ENCODE measurements at places on chromosomes 1 and 21.

DNA sequence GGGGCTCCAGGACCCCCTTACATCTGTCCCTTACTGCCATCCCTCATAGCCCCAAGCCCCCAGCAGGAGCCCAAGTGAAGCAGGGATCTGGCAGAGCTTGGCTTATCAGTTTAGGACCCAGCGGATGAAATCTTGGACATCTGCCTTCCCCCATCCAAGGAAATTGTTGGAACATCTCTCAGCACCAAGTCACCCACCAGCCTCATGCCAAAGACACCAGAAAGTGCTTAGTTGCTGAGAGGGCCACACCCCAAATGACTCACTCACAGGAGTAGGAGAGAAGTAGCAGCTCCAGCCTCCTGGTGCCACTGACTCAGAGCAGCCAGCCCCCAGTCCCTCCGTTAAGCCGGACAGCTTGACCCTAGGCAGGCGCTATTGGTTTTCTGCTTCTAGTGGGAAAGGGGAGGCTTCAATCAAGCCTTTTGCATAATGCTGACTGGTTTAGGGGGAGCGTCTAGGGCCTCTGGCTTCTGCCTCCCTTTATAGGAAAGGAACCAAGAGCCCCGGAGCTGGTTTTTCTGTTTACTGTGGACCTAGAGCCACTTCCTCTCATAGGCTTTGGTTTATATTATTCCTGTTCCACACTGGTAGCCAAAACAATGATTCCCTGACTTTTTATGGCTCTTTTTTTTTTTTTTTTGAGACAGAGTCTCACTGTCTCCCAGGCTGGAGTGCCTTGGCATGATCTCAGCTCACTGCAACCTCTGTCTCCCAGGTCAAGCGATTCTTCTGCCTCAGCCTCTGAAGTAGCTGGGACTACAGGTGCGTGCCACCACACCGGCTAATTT is 114.2 kb upstream of the IPO9 start:
- H3K4me1 ChIP-seq: no peaks in the 10 kb centered on the region
- H3K27ac ChIP-seq: no peak overlapping the region
- no peaks in the 10 kb centered on the region for H3K36me3 ChIP-seq
- H3K27me3 ChIP-seq: peaks cover 8% of the 10 kb centered on the region
- no peak for DNase-seq
- H3K4me3 ChIP-seq: no peak overlapping the region

DNA sequence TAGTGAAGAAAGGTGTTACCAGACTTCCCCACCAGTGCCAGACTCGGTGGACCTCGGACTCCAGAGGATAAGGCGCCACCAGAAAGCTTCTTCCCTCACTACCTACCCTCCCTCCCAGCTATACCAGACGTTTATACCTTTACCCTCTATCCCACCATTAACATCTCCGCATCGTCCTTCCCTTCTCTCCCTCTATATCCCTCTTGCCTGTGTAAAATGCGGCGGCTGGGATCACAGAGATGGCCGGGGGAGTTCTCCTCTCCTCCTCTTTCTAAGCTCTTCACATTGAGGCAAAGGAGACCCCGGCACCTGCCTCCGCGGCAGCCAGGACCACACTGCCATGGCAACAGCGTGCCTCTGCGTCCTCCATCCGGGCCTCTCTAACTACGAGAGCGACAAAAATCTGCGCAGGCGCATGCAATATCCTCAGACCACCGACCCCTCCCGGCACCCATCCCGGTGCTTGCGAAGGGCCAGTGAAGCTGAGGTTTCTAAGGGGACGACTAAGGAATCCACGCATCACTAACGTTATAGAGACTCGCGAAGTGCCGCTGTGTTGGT is at the start of gene CCDC181:
CCDC181 (minus strand) TSS at position 394 of the 561 bp plus-strand sequence. CDS start 2,547 bp downstream, outside the sequence.
- no peaks in the 10 kb centered on the region for H3K36me3 ChIP-seq
- peaks cover 74% of the 10 kb centered on the region for H3K27me3 ChIP-seq
- peak within 1 kb of the TSS; percentile 76 for H3K4me3 ChIP-seq
- no peak within 1 kb of the TSS for H3K27ac ChIP-seq

DNA sequence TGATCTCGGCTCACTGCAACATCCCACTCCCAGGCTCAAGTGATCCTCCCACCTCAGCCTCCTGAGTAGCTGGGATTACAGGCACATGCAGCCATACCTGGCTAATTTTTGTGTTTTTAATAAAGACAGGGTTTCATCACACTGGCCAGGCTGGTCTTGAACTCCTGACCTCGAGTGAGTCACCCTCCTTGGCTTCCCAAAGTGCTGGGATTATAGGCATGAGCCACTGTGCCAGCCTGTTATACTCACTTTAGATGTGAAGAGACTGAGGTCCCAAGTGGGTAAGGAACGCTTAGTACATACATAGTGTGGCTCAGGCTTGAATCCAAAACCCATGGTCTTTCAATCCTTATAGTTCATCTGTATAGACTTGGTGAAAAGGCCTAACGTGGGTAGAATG is 63.7 kb upstream of the EPS8L3 start:
- H3K4me3 ChIP-seq: no peak overlapping the region
- peaks cover 14% of the 10 kb centered on the region for H3K4me1 ChIP-seq
- no peaks in the 10 kb centered on the region for H3K36me3 ChIP-seq

GRCh38 chr1:78492386-78492950 is 1.7 kb downstream of the PTGFR start:
- no peaks in the 10 kb centered on the region for H3K36me3 ChIP-seq
- H3K27me3 ChIP-seq: peaks cover 25% of the 10 kb centered on the region
- H3K4me3 ChIP-seq: no peak overlapping the region
- no peak overlapping the region for H3K27ac ChIP-seq
- no peaks in the 10 kb centered on the region for H3K4me1 ChIP-seq

DNA sequence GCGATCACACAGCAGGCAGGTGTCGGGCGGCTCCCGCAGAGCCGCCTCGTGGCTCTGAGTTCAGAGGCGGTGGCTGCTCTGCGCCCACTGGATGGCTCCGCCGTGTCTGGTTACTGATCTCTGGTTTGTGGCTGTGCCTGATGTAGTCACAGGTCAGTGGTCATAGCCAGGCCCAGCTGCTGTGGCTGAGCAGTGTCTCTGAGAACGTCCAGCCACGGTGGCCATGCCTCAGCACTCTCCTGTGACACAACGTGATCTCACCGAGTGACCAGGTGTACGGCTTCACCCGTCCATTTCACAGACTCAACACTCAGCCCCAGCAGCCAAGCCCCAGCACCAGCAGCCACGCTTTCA is 61.2 kb downstream of the KCNN3 start:
- H3K27me3 ChIP-seq: peaks cover 50% of the 10 kb centered on the region
- no peaks in the 10 kb centered on the region for H3K36me3 ChIP-seq
- no peak overlapping the region for H3K4me3 ChIP-seq

DNA sequence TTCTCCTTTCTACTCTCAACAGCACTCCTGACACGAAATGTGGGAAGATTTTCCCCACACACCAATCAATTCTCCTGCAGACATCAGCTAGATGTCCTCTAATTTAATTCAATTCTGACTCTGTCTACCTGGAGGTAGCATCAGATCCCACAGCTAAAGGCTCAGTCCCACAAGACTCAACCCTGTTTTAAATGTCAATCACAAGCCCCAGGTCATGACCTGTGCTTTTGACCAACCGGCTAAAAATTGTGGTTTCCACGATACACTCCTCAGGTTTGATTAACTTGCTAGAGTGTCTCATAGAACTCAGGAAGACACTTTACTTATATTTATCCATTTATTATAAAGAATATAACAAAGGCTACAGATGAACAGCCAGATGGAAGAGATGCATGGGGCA is 27.4 kb downstream of the IL23R start:
- peaks cover 27% of the 10 kb centered on the region for H3K4me1 ChIP-seq
- no peaks in the 10 kb centered on the region for H3K27me3 ChIP-seq
- H3K36me3 ChIP-seq: peaks cover 6% of the 10 kb centered on the region
- no peak overlapping the region for H3K4me3 ChIP-seq
- no peak for DNase-seq

DNA sequence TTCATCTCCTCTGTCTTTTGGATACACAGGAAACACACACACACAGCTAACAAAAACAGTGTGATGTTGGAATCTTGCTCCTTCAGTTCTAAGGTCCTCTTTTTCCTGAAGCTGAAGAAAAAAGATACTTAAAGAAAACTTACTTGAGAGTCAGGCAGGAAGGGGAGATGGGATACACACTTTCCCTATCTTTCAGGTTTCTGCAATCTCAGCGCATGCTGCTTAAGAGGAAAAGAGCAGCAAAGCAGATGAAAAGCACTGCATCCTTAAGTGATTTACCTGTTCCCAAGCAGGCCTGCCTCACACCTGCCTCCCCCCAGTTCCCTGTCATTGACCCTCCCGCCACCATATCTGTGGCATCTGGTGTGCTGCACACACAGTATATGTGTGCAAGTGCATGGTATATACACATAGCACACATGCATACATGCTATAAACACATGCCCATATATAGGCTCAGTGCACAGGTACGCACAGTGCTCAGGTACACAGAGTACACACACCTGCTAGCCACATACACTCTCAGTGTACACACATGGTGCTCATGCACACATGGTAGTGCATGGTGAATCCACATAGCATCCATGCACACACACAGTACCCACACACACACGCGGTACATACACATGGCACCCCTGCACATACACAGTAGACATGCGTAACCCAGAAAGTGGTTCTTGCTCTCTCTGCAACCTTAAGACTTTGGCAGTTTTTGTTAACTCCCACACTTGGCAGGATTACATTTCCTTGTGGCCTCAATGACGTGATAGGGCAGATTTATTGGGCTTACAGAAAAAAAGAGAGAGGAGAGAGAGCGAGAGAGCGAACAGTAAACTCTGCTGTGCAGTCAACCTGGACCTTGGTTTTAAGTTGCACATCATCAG is 166.9 kb downstream of the TOMM20 start:
- peaks cover 4% of the 10 kb centered on the region for H3K36me3 ChIP-seq
- peaks cover 80% of the 10 kb centered on the region for H3K4me1 ChIP-seq
- H3K27me3 ChIP-seq: no peaks in the 10 kb centered on the region
- no peak for DNase-seq
- H3K27ac ChIP-seq: peak overlapping the region; percentile 90

- peaks cover 19% of the 10 kb centered on the region for H3K27me3 ChIP-seq
- H3K27ac ChIP-seq: peak overlapping the region; percentile 98
- peak; percentile 94 for DNase-seq
- peak overlapping the region; percentile 100 for H3K4me3 ChIP-seq
- H3K36me3 ChIP-seq: peaks cover 33% of the 10 kb centered on the region
Measured at GRCh38 chr1:207050480-207051190, 373 bp downstream of the YOD1 start.

- H3K36me3 ChIP-seq: no peaks in the 10 kb centered on the region
- no peak overlapping the region for H3K4me3 ChIP-seq
- H3K27ac ChIP-seq: no peak overlapping the region
- peaks cover 26% of the 10 kb centered on the region for H3K27me3 ChIP-seq
Measured at GRCh38 chr1:236457775-236458174, 63.7 kb downstream of the EDARADD start.

- no peak for DNase-seq
- no peaks in the 10 kb centered on the region for H3K4me1 ChIP-seq
- peaks cover 9% of the 10 kb centered on the region for H3K36me3 ChIP-seq
Measured at GRCh38 chr1:218330043-218330623, 15.0 kb upstream of the TGFB2 start.

Measured in activated naive CD4-positive, alpha-beta T cell treated with anti-CD3 and anti-CD28 coated beads, Interleukin-2, amount 10 ng/mL, durations not matched to agents 7 days and 5 days (primary cell).